Activated CD4-positive, alpha-beta T cell treated with anti-CD3 and anti-CD28 coated beads, Interleukin-2, amount 10 ng/mL, durations not matched to agents 24 days and 14 days (primary cell): ENCODE measurements at places on chromosomes 12 and 14.

GRCh38 chr12:11941606-11942337 lies 129.0 kb upstream of the BCL2L14 start:
- no peak for DNase-seq

DNA sequence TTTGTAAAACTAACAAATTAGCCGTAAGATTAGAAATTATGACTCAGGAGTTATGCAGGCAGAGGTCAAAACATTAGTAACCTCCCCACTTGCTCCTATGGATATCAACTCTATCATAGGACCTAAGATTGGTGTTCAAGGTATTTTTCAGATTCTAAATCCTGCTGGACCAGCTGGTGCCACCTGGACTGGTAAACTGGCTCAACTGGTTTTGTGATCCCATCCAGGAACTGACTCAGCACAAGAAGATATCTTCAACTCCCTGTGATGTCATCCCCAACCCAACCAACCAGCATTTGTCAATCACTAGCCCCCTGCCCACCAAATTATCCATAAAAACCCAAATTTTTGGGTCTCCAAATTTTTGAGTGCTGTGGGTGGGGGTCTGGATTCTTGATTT lies 98.1 kb upstream of the OR4E1 start:
- no peak for DNase-seq

- peak; percentile 55 for DNase-seq
These were observed 12.0 kb downstream of the GNG2 start for GRCh38 chr14:51872396-51872795.

GRCh38 chr12:131589966-131590365 lies 120.9 kb upstream of the SFSWAP start:
- DNase-seq: no peak

GRCh38 chr12:109487181-109488050 lies 10.0 kb downstream of the UBE3B start:
- DNase-seq: no peak

- no peak for DNase-seq
These were observed 20.1 kb downstream of the TSPAN9 start for GRCh38 chr12:3097186-3097804.
